ENCODE measurements at places on chromosomes 6 and 20.

GRCh38 chr20:19887556-19888268, 129.4 kb upstream of the NAA20 start:
- DNase-seq: no peak

- DNase-seq: no peak
These were observed 112.5 kb downstream of the SCML4 start for GRCh38 chr6:107711412-107712236.

DNA sequence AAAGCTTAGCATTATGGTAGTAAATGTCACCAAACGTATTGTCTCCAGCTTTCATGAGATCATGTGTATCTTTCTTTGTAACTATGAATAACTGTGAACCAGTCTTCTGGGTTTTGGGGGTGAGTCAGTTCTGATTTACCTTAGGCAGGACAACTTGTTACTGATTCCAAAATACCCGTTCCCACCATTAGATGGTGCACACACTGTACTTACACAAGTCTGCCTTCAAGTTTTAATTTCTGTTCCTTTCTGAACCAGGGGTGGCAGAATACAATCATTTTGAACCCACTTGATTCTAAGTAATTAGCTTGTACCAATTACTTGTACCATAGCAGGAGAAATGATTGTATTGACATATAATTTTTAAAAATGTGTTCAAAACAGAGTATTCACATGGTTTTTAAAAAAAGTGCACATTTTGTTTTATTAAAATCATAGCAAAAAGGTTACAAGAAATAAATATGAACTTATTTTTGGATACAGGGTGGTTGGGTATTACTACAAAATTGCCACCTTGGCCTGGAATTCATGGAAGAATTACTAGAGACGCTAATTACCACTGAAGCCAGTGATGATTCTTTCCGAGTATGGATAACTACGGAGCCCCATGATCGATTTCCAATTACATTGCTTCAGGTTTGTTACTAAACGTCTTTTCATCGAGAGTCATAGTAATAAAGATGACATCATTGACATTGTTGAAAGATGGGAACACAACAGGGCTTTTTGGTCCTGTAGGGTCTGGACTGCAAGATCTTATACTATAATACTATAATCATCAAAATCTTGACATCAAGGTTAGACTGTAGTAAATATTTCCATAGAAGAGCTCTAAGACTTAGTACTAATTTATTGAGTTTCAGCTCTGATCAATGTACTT, 75.2 kb upstream of the GLP1R start:
- no peak for DNase-seq

DNA sequence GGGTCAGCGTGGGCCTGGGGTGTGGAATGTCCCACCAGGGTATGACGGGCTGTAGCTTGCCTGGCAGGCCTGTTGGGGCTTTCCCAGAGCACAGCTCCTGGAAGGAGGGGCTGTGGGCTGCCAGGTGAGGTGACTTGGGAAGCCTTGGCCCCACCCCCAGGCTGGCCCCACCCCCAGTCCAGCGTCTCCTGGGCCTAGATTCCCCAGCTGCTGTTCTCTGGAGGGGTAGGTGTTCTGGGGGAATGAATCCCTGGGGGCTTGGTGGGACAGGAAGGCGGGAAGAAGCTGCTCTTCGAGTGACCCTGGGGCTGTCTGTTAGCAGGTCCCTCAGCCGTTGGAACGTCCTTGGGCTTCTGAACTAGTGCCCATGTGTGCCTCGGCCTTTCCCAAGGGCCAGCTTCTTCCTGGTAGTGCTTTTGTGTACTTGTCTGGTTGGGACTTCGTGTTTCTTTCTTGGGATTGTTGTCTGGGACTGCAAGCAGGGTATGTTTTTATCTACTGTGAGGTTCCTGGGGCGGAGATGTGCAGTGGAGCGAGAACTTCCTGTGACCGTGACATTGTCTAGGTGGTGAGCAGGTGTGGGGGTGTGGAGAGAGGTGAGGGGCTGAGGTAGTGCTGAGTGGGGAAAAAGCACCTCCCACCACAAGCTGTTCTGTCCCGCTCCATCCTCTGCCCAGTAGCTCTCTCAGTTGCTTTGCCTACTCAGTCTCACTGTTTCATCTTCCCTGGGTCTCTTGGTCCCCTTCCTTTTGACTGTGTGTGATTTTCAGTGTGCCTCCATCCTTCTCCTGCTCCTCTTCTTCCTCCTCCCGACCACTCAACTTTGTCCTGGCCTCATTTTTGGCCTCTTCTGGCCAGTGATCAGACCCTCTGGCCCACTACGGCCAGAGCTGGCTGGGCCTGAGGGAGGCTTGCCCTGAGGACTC, 1.3 kb upstream of the DDR1 start:
- no peak for DNase-seq

DNA sequence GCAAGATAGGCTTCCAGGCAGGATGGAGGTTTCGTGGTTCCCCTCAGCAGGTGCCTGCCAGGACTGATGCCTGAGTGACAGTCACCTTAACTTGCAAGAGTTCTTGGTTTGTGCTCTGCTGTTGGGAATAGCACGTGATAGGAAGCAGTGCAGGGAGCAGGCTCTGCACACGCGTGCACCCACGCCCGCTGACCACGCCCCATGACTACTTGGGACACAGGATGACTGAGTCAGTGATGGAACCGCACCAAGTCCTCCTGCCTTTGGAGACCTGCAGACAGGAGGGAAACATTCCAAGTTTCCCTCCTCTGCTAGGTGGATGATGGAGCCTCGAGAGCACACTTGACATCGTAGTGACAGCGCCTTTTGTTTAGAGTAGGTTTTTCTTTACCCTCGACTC, 164.2 kb downstream of the DTNBP1 start:
- DNase-seq: no peak

GRCh38 chr6:160667639-160668481, 3.8 kb upstream of the LPA start:
- DNase-seq: no peak
